Right cardiac atrium (tissue), 5 donors: ENCODE measurements at places on chromosomes 4 and X.
A peak's percentile ranks its signal among the peaks of the same experiment; 100 is the strongest.

GRCh38 chr4:114180481-114180880 is 201.0 kb upstream of the ARSJ start:
- peak; percentile 34 for DNase-seq

GRCh38 chr4:78768452-78769180 is 7.5 kb upstream of the BMP2K start:
- no peak for DNase-seq

DNA sequence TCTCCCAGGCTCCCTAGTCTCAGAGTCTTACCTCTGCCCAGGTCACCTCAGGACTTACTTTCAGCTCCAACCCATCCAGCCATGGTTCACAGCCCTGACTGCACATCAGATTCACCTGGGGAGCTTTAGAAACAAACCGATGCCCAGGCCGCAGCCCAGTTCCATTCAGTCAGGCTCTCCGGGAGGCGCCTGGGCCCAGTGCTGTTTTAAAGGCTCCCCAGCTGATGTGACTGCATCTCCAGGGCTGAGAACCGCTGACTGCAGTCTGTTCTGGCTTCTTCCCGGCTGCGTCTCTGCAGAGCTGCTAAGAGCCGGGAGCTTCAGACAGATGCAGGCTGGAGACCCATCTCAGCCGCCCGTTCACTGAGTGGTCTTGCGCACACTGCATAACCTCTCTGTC is 44.4 kb upstream of the LGI2 start:
- DNase-seq, result no peak

DNA sequence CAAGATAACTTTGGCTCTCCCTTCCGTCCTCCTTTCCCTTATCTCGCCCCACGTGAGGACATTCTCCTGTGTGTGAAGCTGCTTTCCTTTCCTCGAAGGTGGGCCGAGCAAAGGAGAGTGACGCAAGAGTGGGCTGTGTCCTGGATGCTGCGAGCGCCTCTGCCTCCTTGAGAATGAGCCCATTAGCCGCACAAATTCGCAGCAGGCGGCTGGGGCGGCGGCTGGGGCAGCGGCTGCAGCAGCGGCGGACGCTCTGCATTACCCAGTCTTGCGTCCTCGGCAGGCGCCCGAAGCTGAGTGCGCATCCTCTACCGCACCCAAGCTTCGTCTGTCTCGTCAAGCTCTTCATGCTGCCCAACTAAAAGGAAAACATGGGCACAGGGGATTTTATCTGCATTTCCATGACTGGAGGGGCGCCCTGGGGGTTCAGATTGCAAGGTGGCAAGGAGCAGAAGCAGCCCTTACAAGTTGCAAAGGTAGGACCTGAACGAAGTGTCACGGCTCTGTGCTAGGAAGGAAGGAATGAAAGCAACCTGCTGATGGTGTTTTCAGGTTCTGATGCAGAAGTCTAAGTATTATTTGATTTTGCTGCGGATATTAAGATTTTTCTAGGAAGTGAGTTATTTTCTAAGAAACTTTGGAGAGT is at the start of gene SYNPO2:
SYNPO2 (plus strand) TSS at position 189 of the 646 bp plus-strand sequence; CDS start at position 372, 183 bp downstream.
- peak; percentile 95 for DNase-seq

DNA sequence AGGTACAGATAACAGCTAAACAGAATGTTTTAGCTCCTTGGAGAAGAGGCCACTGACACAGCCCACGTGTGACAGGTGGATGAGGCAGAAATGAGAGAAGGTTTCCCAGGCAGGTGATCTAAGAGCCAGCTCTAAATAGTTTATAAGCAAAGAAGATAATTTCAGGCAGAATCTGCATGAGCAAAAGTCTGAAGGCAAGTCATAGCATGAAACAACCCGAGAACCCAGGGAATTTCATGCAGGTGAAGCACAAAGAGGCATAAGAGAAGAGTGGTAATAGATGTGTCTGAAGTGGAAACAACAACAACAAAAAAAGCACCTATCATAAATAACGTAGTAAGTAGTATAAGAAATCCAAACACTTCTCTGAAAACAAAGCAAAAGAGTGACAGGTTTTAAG is 275.8 kb upstream of the CPEB2 start:
- no peak for DNase-seq

- peak; percentile 68 for DNase-seq
Measured at GRCh38 chrX:6226596-6227452, 1.8 kb downstream of the NLGN4X start.

- DNase-seq, result no peak
Measured at GRCh38 chr4:67746797-67747495, 7.2 kb downstream of the GNRHR start.

- DNase-seq, result peak; percentile 97
Measured at GRCh38 chr4:83455281-83456183, at the start of the genes HELQ and MRPS18C. TSS of gene HELQ (minus strand) at chr4:83455823. CDS start at chr4:83455693, 130 bp downstream. TSS of gene MRPS18C (plus strand) at chr4:83456058. CDS start at chr4:83456078, 20 bp downstream.

- DNase-seq, result no peak
Measured at GRCh38 chr4:137623013-137623412, 90.7 kb upstream of the PCDH18 start.

- no peak for DNase-seq
Measured at GRCh38 chr4:31360786-31361185, 640.6 kb downstream of the PCDH7 start.

DNA sequence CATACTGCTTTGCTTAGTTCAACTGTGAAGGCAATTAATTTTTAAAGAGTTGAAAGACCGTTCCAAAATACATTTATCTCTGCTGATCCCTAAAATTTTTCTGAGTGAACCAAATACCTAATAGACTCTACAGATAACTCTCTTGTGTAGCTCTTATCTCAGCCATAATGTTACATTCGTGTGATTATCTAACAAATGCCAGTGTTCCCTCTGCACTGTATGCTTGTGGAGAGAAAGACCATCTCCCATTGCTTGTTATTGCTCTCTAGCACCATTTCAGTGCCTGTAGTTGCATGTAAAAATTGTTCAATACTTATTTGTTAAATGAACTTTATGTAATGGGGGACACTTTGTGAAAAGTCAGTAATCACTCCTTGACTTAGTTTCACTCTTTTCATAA is 81.3 kb upstream of the ATOH1 start:
- DNase-seq, result no peak

DNA sequence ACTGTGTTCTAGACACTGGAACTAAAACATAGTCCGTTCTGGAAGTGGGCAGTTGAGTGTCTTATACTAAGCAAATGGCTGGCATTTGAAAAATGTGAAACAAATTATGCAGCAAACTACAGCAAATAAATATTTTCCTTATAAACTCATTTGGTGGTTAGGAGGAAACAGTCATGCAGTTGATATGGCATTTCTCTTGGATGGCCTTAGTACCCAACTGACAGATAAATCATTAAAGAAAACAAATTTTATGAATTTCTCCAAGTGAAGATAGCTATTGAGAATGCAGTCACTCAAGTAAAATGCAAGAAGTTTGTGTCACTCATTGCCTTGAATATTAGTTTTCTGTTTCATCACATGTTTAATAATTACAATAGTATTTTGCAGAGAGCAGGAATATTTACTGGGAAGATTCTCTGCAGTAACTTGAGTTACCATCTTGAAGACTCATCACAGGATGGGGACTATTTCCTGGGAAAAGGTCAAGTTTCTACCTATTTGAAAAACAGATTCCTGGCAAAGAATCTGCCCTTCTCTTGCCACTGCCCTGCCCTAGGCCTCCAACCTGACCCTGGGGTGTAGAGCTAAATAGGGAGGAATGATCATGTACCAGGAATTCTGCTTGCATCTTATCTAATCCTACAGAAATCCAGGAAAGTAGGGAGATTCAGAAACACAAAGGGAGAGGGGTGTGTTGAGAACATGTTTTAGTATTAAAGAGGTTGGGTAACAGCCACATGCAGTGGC is 105.9 kb downstream of the SH3RF1 start:
- DNase-seq, result no peak

- DNase-seq, result no peak
Measured at GRCh38 chr4:4344915-4345527, 41.9 kb upstream of the NSG1 start.

GRCh38 chr4:187586892-187587291 is 408.7 kb upstream of the ZFP42 start:
- no peak for DNase-seq

DNA sequence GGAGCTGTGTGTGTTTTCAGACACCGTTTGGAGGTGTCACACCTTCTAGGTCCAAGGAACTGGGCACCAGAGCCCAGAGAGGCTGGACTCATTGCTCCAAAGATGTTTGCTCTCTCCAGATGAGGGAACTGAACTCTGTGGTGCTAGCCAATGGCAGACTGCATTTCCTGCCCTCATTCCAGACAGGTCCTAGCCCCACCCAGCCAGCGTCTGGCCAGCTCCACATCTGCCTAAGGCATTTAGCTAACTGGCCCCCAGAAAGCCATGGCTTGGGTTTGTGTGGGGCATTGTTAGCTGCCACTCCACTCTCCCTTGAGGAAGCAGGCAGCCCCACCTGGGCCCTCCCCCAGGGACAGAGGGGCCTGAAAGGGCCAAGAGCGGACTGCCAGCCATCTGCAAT is 11.4 kb downstream of the FGD1 start:
- DNase-seq, result peak; percentile 73

DNA sequence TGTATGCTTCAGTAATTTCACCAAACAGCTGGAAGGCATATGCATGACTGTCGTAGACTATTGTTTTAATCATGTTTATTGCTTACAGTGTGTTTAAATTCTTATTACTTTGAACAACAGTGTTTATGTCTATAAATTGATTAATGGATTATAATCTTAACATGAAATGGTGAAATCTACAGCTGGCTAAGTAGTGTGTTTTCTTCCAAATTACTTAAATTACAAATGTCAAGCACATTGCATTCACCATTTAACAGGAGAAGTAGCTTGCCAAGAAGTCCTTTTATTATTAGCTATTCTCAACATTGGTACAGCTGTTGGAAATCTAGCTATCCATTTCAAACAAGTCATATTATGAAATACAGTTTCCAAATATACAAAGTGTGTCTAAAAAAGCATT is 849.3 kb upstream of the PCDH10 start:
- no peak for DNase-seq

DNA sequence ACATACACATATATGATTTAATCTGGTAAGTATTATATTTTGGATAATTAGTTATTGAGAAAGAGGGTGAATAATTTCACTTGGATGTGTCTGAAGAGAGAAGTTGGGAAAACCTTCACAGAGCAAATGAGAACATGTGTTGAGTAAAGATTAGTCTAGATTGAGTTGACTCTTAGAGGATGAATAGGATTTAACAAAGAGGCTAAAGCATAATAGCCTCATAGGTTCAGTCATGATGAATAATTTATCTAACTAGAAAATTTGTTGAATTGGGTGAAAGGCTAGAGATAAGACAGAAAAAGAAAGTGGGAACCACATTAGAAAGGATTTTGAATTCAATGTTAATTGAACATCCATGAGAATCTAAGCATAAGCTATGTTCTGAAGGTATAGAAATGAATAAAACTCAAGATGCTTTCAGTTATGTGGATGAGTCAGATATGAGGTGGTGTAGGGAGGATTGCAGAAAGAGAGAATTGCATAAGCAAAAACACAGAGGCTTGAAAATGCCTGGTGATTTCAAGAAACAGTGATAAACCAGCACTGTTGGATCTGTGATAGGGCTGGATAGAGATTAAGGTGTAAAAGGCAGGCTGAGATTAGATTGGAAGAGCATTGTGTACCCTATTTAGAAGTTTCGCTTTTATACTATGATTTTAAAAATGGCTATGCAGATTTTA is 207.6 kb upstream of the NR3C2 start:
- no peak for DNase-seq

GRCh38 chrX:19735244-19735643 is 152.2 kb downstream of the SH3KBP1 start:
- DNase-seq, result no peak

- peak; percentile 27 for DNase-seq
Measured at GRCh38 chr4:99462875-99463464, 27.8 kb upstream of the ADH7 start.

- no peak for DNase-seq
Measured at GRCh38 chrX:13022926-13023325, 21.5 kb downstream of the FAM9C start.

GRCh38 chr4:80206111-80206510 is 8.8 kb downstream of the PRDM8 start:
- no peak for DNase-seq

GRCh38 chr4:8315435-8316250 is 46.1 kb downstream of the HTRA3 start:
- peak; percentile 77 for DNase-seq

DNA sequence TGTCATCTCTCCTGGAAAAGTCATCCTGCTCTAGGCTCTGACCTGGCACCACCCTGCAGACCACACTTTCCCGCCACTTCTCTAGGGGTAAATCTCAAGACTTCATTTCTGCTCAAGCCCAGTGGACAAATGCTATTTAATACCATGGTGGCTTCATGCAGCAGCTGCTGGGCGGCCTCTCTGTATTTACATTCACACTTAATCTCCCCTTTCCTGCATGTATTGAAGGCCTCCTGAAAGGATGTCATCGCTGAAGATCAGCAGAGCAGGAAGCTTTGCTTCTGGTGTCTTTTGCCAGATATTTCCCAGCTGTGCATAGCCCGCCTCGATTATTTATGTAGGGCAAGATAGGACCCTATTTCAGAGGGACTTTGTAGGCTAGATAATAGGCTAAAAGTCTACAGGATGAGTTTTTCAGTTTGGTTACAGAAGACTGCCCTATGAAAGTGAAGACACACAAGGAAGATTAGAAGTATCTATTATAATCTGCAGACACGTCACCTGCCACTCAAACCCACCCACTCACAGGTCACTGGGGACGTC is 17.2 kb downstream of the PROM1 start:
- no peak for DNase-seq

DNA sequence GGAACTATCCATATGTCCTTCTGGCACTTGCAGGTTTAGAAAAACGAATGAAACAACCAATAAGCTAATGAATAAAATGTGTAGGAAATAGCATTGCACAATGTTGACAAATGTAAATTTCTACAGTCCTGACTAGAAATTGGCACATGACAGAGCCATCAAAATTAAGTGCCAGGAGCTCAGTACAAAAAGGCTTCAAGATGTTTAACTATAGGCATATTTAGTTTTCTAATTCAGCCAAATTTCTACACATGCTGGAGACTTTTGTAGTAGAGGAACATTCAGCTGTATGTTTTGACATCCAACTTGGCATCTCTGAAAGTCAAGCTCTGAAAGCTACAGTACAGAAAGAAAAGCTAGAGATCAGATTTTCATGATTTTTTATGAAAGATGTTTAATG is 1999.4 kb upstream of the AGA start:
- DNase-seq, result no peak

DNA sequence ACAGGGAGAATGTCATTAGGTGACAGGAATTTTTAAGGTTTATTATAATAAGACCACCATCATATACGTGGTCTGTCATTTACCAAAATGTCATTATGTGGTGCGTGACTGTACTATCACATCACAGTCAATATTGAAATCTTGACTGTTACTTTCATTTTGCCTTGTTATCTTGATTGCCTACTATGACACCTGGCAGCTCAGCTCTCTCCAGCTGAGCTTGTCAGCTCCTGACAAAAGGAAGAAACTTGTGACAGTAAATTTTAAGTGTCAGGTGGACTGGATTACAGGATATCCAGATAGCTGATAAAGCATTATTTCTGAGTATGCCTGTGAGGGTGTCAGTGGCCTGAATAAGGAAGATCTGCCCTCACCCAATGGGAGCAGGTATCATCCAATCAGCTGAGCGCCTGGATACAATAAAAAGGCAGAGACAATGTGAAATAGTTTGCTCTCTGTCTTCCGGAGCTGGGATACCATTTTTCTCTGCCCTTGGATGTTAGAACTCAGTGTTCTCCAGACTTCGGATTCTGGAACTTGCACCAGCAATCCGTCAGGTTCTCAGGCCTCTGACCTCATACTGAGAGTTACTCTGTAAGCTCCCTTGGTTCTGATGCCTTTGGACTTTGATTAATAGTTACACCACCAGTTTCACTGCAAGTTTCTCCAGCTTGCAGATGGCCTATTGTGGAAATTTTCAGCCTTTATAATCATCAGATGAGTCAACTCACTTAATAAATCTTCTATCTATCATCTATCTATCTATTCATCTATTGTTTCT is 1454.7 kb upstream of the IGFBP7 start:
- no peak for DNase-seq

GRCh38 chr4:185305979-185306442 is 89.7 kb downstream of the LRP2BP start:
- DNase-seq, result no peak
